Chondrocyte (in vitro differentiated cells): ENCODE measurements at places on chromosomes 6 and 20.

- no peak for DNase-seq
Measured at GRCh38 chr6:105611606-105612005, 208.7 kb upstream of the PREP start.

- DNase-seq = no peak
Measured at GRCh38 chr6:108640104-108640503, 79.4 kb downstream of the FOXO3 start.

DNA sequence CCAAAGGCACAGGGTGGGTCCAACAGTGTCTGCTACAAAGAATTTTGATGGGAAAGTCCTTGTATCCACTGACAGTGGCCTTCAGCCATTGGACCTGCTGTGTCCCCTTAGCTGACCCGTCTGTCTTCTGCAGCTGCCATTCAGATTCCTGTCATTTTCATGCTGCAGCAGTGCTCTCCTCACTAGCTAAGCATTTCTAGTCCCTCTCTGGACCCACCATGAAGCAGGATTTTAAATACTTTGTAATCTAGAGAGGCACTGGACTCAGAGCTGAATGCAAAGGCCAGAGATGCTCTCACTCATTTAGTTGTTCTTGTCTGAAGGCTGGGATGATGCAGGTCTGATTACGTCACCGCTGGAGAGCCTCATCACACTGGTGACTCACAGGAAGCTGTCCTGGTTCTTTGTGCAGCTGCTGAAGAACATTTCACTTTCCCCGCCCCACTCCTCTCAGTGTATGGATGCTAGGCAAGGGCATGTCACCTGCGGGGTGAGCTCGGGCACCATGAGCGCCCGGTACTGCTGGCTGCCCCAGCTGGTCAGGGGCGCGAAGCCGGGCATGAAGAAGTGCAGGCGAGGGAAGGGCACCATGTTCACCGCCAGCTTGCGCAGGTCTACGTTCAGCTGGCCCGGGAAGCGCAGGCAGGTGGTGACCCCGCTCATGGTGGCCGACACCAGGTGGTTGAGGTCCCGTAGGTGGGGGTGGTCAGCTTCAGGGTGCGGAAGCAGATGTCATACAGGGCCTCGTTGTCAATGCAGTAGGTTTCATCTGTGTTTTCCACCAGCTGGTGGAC lies 19.4 kb upstream of the TUBB2A start:
- no peak for DNase-seq

DNA sequence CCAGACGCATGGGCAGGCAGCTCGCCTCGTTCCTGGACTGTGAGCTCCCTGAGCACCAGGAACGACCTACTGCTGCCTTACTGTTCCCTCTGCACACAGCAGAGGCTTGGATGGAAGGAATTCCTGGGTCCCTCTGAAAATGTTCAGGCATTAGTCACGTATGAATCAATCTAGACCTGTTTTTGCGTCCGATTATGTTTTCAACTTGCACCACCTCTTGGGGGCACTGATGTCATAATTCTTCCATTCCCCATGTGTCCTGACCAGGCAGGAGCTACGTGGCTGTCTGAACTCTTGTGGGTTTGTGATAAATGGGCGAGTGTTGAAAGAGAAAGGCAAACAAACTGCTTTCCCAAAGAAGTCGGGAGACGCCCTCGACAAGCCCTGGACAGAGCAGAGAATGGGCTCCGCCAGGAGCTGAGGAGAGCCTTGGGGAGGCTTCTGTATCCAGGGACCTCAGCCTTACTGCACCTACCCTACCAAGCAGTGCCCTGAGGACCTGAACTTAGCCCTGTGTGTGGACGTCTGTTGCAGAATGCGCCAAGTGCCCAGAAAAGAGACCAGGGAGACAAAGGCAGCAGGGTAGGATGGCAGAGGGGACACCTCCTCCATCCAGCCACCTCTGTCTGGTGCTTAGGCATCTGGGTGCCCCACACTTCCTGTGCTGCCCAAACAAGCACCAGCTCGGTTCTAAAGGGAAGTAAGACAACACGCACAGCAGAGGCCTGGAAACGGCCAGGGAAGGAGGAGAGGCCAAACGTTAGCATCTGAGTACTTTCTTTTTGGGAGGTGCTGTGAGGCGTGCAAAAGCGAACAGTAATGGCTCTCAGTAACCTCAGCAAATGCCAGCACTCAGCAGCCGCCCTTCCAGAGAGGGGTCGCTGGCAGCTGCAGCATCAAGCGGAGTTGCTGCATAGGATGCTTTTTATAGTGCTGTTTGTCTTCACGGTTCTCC lies 124.2 kb downstream of the LY86 start:
- DNase-seq = no peak

GRCh38 chr20:33709398-33709797 lies 10.7 kb downstream of the PXMP4 start:
- no peak for DNase-seq

DNA sequence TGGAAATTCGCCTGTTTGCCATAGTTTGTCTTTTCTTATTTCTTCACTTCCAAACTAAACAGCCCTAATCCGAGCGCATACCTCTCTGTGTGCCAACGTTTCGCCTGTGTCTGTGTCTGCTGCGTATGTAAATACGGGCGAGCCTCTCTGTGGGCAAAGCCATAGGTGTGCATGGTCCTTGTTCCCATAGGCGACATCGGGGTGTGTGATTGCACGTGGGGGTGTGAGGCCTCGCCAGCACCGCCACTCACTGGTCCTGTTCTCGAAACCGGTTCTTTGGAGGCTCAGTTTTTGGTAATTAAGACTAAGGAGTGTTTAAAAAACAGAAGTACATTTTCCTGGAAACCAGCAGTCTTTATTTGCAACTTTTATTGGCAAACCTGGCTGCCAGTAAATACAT lies 6.0 kb upstream of the FOXC1 start:
- DNase-seq = no peak

DNA sequence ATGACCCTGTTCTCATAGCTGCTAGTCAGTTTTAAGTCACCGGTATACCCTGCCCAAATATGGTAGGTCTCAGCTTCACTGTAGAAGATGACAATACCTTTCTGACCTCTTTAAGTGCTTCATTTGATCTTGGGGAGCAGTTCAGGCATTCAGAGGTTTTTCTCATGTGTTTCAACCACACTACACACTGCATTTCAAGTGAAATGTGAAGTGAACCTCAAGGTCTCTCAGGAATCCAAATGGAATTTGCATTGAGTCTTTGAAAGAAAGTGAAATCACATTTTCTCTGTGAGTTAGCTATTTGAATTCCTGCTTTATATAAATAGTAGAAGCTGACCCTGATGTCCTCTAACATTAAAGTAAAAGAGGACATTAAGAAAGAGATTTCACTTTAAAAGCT lies 461.6 kb downstream of the ADGRB3 start:
- no peak for DNase-seq

DNA sequence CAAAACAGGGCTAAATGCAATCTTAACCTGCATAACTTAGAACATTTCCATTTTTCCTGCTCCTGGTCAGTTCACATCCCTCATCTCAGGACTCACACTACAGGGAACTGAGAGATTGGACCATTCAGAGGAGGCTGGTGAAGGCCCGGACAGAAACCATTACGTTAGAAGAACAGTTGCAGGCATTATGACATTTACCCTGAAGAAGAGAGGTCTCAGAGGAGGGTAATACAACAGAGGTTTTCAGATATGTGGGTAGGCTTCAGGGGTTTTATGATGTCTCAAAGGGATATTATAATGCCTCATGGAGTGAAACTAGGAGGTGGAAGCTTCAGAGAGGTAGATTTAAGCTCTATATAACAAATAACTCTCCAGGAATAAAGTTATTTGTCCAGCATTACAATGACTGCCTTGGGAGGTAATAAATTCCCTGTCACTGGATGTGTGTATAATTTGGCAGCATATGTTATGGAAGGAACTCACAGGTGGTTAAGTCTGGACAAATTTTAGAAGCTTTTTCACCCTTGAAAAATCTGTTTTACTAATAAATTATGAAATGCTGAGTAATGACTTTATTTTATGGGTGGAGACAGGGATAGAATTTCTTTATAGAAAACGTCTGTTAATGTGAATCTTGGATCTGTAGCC lies 36.7 kb upstream of the RIPOR2 start:
- DNase-seq = no peak

DNA sequence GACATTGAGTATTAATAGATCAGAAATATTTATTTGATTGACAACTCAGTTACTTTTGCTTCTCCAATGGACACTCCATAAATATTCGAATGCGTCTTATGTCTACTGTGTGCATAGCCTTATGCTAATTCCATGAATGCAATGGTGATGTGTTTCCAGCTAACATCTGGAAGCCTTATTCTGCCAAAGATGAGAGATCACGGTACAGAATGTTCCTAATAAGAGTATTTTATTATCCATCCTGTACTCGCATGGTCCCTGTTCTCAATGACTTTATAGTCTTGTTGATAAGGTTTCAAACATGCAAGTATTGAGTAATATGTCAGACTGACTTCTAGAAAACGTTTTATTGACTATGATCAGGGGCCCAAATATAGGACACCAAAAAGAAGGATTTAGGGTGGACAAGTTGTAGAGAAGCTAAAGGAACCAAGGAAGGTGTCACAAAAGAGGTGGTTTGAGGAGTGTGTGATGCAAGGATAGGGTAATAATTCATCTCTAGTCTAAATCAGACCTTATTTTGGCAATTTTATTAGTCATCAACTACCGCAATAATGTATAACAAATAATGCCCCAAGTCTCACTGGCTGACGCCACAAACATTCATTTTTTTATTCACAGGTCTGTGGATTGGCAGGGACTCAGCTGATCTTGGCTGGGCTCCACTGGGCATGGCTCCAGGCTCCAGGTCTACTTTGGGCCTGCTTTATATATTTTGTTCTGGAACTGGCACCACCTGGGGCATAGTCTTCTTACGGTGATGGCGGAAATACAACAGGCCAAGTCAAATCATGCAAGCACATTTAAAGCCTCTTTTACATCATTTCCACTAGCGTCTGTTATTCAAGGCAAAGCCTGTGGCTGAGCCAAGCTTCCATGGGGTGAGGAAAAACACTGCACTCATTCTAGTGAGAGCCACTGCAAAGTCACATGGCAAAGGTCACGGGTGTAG lies 24.5 kb upstream of the CD83 start:
- DNase-seq = no peak

- DNase-seq = no peak
Measured at GRCh38 chr6:149499066-149499465, 14.3 kb upstream of the ZC3H12D start.

DNA sequence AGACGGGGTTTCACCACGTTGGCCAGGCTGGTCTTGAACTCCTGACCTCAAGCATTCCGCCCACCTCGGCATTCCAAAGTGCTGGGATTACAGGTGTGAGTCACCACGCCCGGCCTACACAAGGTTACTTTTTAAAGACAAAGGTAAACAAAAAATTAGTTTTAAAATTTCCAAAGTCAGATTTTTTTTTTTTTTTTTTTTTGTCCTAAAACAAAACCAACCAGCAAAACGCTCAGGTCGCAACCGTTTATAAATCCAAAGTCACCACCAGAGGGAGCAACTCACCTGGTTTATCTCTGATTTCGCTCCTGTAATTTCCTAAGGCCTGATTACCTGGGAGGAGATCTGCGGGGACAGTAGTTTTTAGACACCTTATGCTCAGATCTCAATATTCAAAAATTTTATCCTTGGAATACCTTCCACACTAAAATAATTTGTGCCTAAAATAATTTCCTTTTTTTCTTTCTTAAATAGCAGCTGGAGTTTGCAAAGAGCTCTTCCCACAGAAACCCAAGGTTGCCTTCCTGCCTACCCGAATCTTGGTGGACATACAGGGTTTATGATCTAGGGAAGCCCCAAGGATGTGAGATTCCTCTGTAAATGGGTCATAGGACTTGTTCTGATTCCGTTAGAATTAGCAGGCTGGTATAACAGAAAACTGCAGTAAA lies 19.8 kb upstream of the TREM1 start:
- DNase-seq = no peak

- DNase-seq = no peak
Measured at GRCh38 chr6:3119040-3119723, 671 bp downstream of the BPHL start.

DNA sequence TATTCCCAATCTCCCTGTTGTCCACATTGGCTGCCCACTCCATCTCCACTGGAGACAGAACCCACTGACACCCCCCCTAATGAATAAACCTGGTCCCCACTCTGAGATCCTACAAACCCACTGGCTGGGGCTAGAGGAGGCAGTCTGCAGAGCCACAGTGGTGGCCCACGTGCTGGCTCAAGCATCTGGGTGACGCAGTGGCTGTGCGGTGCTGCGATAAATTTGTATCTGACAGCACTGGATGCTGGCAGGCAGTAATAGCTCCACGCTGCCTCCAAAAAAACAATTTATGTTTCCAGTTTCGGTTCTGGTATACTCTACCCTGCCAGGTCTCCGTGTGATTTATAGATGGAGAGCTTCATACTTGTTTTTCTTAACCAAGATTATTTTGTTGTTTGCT lies 87.1 kb upstream of the SYNDIG1 start:
- DNase-seq = no peak

GRCh38 chr6:37583261-37583660 lies 83.6 kb upstream of the CCDC167 start:
- DNase-seq = peak; percentile 62

DNA sequence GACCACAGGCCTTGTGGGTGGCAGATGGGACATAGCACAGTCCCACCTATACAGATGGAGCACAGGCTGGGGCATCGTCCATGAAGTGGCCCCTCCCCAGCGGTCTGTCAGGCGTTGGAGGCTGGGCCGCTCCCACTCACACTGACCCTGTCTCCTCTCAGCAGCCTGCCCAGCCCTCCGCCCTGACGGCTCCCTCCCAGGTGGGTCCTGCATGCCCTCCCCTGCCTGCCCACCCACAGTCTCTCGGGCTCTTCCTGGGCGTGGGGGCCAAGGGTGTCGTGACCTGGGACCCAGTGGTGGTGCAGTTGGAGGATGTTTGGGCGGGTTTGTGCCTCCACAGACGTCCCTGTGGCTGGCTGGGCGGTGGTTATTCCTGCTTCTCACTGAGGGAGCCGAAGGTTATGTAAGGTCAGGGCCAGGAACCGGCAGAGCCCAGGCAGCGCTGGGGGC lies 22.3 kb downstream of the COL20A1 start:
- DNase-seq = peak; percentile 81

DNA sequence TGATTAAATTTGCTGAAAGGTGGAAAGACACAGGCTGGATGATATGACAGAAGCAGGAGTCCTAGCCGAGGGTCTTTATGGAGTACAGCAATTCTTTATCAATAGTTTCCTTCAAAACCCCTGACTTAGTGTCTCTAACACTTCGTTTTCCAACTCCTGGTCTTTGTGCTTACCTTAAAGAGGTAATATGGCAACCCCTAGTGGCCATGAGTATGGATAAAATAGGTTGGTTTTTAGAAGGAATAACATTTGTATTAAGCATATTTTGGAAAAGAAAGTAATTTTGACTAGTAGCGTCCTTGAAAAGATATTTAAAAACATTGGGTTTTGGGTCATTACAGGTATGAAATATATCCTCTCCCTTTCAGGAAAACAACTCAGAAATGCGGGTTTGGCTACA lies 51.9 kb downstream of the VGLL2 start:
- no peak for DNase-seq
